ENCODE measurements at places on chromosomes 1 and 21.

- no peak for DNase-seq
Observed at GRCh38 chr1:164760569-164760968, 201.6 kb downstream of the PBX1 start.

DNA sequence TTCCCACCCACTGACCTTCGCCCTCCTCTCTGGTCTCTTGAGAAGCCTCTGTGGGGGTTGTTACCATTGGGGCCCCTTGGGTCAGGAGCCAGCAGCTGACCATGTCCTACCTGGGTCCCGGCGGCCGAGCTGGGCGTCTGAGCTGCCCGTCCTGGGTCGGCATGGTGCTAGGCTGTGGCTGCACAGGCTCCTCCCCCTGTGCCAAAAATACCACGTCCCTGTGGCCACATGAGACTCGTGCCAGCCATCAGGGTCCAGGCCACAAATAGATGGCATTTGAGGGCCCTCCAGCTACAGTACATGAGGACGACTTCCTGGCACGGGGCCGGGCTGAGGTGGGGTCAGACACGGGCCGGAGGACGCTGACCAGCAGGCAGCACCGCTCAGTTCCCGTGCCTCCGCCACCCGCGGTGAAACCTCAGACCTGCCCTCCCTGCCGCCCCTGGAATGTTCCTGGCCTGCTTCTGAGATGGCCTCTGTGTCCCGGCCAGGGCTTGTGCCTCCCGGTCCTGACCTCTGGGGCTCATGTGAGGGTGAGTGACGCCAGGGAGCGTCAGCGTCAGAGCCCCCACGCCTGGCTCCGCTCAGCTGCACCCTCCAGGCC lies at the start of gene PERM1:
PERM1 (minus strand) TSS at position 139 of the 604 bp plus-strand sequence. CDS start 1,064 bp downstream, outside the sequence.
- no peak for DNase-seq

- no peak for DNase-seq
Observed at GRCh38 chr1:153565529-153566374, at the start of gene S100A2. S100A2 (minus strand) TSS chr1:153565844; CDS start chr1:153563877, 1,967 bp downstream.

GRCh38 chr1:183032122-183032921 lies 9.1 kb downstream of the LAMC1 start:
- no peak for DNase-seq

DNA sequence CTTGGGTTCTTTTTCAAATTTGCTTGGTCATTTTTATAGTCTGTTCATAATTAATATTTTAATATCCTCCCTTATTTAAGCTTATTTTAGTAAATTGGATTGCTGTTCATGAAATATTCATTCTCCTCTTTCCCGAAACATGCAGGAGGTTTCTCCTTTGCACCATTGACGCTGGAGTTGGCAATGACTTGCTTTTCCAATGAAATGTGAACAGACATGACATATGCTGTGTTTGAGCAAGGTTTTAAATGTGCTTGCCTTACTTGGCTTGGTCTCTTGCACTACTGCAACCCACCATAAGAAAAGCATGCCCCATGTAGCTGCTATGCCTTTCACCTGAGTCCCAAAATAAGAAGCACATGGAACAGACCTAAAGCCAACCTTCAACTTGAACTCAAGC lies 498.0 kb upstream of the NFIA start:
- DNase-seq = no peak

GRCh38 chr21:25385911-25386474 lies 221.3 kb downstream of the MRPL39 start:
- DNase-seq = no peak

GRCh38 chr1:100535264-100535663 lies 2.7 kb upstream of the GPR88 start:
- no peak for DNase-seq

- no peak for DNase-seq
Observed at GRCh38 chr1:165138960-165139359, 217.6 kb downstream of the LMX1A start.

GRCh38 chr1:161973924-161974845 lies 49.5 kb downstream of the OLFML2B start:
- no peak for DNase-seq

GRCh38 chr1:208118841-208119606 lies 125.2 kb downstream of the PLXNA2 start:
- DNase-seq = no peak

DNA sequence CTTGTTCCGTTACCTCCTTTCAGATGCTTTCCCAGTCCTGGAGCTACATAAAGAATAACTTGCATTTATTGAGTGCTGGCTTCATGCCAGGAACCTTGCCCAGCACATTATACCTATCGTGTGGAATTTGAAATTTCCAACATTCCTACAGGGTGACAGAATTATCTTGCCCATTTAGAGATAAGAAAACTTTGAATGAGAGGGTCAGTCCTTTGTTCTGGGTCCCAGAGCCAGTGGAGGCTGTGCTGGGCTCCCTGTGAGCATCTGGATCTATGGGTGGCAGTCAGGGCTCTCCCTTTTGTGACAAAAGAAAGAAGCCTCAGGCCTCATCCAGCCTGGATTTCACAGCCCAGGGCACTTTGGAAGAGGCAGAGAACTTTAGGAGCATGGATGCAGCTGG lies 3.2 kb downstream of the GSTM4 start:
- DNase-seq = no peak

DNA sequence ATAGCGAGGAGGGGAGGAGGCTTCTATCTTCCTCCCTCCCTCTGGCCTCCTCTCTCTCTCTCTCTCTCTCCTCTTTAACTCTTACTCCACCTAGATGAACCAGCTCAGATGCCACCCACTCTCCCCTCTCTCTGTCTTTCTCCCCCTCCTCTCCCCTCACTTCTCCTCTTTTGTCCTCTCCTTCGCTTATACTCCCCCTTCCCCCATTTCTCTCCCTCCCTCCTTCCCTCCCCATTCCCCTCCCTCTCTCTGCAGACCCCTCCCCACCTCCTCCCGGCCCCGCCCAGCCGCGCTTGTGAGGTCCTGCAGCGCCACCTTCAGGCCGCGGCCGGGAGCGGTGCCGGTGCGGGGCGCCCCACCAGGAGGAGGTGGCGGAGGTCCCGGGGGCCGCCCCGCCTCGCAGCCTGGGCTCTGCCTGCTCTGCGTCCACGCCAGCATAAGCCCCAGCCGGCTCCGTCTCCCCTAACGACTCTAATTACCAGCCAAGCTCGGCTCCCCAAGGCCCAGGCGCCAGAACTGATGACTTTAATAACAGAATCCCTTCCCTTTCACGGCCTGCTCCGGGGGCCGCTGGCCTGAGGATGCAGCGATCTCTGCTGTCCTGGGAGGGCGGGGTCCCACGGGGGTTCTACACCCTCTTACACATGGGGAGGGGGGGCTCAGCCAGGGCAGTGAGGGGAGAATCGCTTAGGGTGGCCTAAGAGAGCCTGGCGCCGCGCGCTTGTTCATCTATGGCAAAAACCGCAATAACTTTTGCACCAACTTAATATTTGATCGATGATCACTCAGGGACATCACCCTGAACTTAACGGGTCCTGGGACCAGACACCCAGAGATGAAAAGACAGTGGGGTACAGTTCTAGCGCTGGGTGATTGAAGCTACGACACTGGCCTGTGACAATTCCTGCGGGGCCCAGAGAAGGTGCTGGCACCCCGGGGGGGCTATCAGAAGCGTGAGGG lies 637.3 kb downstream of the MATN1 start:
- DNase-seq = no peak

- no peak for DNase-seq
Observed at GRCh38 chr21:36744560-36745231, 45.8 kb downstream of the SIM2 start.

Data from activated T-helper 1 cell treated with anti-CD3 and anti-CD28 coated beads, Interleukin-2, amount 50 U/mL, for 16 hours (primary cell).